Renal pelvis (tissue), 12 donors: ENCODE measurements at places on chromosomes 3 and 15.
A peak's percentile ranks its signal among the peaks of the same experiment; 100 is the strongest.

DNA sequence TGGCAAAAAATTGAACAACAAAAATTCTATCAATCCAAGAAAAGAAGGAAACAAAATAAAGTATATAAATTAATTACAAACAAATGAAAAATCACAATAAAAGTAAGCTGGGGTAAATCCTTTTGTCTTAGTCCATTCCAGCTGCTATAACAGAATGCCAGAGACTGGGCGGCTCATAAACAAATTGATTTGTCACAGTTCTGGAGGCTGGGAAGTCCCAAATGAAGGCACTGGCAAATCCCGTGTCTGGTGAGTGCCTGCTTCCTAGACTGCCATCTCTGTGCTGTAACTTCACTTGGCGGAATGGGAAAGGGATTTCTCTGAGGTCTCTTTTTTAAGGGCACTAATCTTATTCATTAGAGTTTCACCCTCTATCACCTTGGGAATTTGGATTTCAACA, 53.6 kb upstream of the RPL35A start:
- DNase-seq: no peak

DNA sequence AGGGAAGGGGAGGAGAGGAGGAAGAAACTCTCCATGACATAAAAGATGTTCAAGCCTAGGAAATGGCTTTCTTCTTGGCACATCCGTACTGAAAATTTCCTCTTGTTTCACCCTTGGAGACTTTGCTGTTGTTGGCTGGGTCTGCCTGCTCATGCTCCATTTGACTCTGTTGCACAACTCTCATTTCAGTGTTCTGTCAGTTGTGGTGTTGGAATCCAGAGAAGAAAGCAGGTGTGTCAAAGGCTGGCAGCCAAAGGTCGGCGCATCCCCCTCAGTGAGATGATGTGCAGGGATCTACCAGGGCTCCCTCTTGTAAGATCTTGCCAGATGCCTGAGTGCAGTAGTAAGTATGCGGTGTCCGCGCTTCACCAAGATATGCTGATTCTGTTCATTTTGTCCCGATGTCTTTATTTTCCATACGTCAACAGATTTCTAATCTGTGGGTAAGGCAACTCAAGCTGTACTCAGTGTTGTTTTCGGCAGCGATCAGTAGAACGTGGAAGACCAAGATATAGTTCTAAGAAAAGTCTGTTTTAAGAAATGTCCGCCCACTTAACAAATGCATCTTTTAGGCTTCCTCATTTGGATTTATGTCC, 265.2 kb upstream of the GOLGA6L4 start:
- DNase-seq: no peak

- DNase-seq: peak; percentile 53
Measured at GRCh38 chr3:37974121-37975083, 16.2 kb upstream of the VILL start.

- DNase-seq: no peak
Measured at GRCh38 chr3:122538956-122539490, 24.3 kb upstream of the KPNA1 start.

GRCh38 chr3:156388497-156389448, 166.1 kb downstream of the SSR3 start:
- no peak for DNase-seq

- no peak for DNase-seq
Measured at GRCh38 chr15:80755885-80756284, 23.3 kb upstream of the CEMIP start.

GRCh38 chr3:179015551-179016020, 56.0 kb downstream of the ZMAT3 start:
- DNase-seq: peak; percentile 82
